ENCODE measurements at places on chromosomes 7 and 10. TPM values are rescaled to one million over a fixed set of nuclear protein-coding genes. Genes with fewer than 3 reads are reported as not detected.

Gene NPY4R
- total RNA-seq: not detected

- DNase-seq: peak; percentile 93
Observed at GRCh38 chr10:43689955-43690771, 41.5 kb upstream of the ZNF32 start.

GRCh38 chr10:116873134-116873533 is 23.8 kb downstream of the ENO4 start:
- no peak for DNase-seq

Gene INTS1
- 54.7 TPM for total RNA-seq

Gene CPVL
- total RNA-seq: 86.9 TPM

Gene TMEM176B
- total RNA-seq: 44.9 TPM

GRCh38 chr10:13416760-13417159 is 68.7 kb upstream of the SEPHS1 start:
- no peak for DNase-seq

GRCh38 chr10:22341190-22341925 is 3.9 kb upstream of the SPAG6 start:
- DNase-seq: no peak

Gene FGFR2
- 0.19 TPM for total RNA-seq

DNA sequence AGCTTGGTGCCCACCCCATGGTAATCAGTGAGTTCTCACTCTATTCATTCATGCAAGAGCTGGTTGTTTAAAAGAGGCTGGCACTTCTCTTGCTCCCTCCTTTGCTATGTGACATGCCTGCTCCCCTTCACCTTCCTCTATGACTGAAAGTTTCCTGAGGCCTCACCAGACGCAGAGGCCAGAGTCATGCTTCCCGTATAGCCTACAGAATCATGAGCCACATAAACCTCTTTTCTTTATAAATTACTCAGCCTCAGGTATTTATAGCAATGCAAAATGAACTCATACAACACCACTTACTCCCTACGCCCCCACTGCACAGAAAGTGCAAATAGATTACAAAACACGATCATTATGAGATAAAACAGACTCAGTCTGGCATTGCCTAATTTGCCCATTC is 39.0 kb downstream of the SEC61G start:
- no peak for DNase-seq

- DNase-seq: no peak
Observed at GRCh38 chr7:25849500-25850184, 302.4 kb upstream of the NFE2L3 start.

DNA sequence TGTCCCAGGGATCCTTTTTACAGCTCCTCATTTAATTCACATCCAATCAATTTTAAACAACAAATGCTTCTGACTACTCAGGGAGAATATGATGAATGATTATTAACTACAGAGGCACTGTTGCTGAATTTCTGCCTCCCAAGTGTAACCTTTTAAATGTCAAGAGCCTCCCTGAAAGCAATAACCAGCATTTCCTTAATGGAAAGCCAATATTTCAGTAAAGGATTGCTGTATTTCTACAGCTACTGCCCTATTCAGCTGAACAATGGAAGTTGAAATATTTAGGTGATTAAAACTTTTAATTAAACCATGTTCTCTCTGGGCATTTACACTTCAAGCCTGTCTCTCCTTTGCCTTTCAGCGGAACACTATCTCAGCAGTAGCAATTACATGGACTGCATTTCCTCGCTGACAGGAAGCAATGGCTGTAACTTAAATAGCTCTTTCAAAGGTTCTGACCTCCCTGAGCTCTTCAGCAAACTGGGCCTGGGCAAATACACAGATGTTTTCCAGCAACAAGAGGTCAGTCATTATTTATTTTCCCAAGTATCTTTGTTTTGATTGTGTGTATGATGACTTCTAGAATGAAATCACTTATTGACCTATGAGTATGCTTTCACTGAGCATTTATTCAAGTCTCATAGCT is 304.7 kb downstream of the BICC1 start:
- no peak for DNase-seq

Gene HIF1AN
- 53.7 TPM for total RNA-seq

DNA sequence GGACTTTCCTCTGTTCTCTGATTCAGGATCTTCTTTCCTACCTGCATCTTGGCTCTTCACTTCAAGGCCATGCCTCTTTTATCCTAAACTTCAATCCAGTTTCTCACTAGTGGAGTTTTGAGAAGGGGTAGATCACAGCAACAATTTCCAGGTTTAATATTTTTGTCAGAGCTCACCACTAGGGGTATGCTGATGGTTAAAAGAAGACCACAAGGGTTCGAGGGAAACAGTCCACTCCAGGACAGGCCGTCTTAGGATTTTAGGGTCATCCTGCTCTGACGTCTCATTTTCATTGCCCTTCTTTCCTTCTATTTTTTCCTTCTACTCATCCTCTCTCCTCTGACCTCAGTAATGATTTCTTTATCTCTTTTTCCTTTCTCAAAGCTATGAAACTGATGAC is 11.3 kb downstream of the STAG3 start:
- no peak for DNase-seq

DNA sequence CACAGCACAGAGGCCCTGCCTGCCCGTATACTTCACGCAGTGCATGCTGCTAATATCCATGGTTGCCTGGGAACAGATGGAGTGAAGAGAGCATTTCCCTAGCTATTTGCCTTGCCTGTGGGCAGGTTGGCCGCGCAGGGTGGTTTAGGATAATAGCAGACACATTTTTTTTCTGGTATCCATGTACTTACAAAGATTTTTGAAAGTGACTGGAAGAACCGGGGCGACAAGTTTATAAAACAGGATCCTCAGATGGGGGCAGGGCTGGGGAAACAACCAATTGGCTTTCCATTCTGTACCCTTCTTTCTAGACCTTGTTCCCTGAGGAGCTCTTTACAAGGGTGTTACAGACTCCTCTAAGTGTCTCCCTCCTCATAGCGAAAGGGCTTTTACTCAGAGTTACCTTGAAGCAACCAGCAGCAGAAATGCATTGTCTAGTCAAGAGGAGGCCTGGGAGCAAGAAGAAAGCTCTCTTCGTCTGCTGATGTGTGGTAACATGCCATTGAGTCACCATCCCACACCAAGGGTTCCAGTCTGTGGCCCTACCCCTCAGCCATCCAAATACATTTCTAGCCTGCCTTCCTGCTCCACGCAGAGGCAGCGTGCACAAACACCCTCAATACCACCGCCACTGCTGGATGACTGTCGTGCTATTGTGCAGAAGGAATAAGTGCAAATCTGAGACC is 31.5 kb downstream of the MTURN start:
- no peak for DNase-seq

Gene DGKI
- total RNA-seq: 7.5 TPM

- DNase-seq: no peak
Observed at GRCh38 chr10:100688201-100688600, 57.2 kb upstream of the PAX2 start.

- no peak for DNase-seq
Observed at GRCh38 chr7:1555813-1556543, at the start of gene TMEM184A. TMEM184A (minus strand) TSS chr7:1556205; CDS start chr7:1555484, 721 bp downstream.

Gene STAG3
- 0.43 TPM for total RNA-seq

Gene CRYGN
- total RNA-seq: not detected

Gene OR13A1
- not detected for total RNA-seq

DNA sequence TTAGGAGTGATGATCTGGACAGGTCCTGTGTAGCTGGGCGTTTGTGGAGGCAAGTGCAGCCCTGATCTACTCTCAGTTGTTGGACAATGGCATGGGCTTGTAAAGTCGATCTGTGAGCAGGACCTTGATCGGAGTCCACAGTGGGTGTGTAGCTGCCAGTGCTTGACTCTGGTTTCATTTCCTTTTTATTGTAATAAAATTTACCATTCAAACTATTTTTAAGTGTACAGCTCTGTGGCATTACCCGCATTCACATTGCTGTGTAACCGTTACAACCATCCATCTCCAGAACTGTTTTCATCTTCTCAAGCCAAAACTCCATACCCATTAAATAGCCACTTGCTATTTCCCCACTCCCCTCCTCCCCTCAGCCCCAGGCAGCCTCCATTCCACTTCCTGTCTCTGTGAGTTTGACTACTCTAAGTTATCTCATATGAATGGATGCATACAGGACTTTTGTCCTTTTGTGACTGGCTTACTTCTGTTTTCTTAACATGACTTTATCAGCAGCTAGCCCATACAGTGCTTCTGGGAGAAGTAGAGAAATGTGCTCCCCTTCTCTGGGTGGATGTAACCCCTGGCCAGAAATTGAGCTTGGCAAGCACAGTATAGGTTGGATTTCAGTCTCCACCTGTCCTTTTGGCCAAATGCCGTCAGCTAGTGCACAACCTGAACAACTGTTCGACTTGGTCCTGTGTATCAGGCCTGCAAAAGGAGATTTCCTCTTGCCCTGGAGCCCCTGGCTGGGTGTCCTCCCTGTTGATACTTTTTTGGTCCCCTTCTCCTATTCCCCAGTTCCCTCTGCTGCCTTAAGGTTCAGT is 180.0 kb downstream of the LRMDA start:
- no peak for DNase-seq

DNA sequence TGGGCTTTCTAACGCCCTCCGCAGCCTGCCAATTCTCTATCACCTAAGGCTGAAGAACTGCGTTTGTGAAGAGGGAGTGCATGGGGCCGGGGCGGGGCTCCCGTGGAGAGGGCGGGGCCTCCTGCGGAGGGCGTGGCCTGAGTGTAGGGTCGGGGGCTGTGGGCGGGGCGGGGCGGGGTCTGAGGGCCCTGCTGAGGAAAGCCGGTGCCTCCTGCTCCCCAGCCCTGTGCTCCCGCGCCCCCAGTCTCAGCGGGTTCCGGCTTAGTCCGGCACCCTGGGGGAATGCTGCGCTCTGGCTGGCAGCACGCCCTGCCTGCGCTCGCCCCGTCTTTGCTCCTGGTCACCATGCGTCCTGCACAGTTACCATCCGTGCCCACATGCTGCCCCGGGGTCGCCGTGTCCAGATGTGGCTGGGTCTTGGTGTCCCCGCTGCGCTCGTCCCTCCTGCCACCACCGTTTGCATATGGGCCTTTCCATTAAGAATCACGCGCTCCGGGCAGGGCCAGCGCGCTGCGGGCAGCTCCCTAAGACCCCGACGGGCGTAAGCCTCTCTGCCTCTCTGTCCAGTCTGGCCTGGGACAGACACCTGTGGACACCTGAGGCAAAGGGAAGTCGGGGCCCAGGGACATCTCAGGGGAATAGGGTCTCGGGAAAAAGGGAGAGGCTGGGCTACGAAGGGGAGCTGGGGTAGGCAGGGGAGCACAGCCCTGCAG is 144.0 kb upstream of the RET start:
- DNase-seq: peak; percentile 71

- no peak for DNase-seq
Observed at GRCh38 chr10:74922921-74923320, 96.5 kb downstream of the KAT6B start.

GRCh38 chr7:7639847-7640220 is 718 bp upstream of the UMAD1 start:
- DNase-seq: no peak

Gene NUB1
- total RNA-seq: 32.6 TPM

Gene VPS37D
- 2.4 TPM for total RNA-seq

Gene TAS2R4
- total RNA-seq: 0.54 TPM

GRCh38 chr7:131482800-131483199 is 73.6 kb downstream of the PODXL start:
- no peak for DNase-seq

DNA sequence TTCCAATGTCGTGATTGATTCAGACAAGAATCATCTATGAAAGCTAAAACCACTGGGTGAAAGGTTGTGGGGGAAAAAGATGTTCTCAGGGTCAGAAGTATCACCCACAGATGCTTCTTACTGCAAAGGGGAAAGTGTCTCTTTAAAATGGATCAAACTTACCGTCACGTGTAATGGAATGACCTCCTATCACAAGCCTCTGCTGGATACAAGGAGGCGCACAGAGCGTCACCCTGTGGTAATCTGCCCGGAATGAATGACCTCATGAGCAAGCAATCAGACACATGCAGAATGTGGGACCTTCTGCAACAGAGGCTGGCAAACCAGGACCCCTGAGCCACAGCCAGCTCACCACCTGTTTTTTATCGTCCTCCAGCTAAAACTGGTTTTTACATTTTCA is 33.0 kb downstream of the WIPF3 start:
- no peak for DNase-seq

DNA sequence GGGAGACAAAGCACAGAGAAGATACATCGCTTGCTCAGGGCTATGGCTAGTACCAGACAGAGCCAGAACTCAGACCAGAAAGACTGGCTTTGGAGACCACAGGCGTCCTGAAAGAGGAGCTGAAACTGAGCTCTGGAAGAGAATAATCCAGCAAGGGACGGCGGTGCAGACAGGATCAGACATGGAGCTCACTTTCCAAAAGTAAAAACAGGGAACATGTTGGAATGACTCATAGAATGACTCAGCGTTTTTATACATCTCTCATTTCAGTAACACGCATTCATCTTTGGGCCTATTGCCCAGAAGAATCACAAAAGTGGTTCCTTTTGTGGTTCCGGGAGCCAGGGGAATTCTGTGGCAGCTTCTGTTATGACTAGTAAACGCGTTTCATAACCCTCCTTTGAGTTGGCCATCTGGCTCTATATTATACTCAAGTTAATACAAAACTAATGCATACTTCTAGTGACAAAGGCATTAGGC is 37.2 kb downstream of the PLEKHS1 start:
- DNase-seq: no peak

DNA sequence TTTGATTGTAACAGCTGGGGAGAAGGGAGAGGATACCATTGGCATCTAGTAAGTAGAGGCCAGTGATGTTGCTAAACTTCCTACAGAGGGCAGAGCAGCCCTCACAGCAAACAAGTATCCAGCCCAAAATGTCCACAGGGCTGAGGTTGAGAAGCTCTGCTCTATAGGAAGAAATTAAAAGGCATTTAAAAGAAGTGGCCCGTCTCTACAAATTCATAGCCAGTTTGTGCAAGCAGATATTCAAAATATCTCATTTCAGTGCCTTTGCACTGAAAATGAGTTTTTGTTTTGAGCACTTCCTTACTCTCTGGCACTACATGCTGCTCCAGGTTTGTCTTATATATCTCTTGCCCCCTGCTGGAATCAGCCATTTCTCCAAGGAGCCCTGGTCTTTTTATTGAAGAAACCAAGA is 330.0 kb downstream of the BBS9 start:
- DNase-seq: no peak

Gene KCND2
- total RNA-seq: 0.22 TPM

DNA sequence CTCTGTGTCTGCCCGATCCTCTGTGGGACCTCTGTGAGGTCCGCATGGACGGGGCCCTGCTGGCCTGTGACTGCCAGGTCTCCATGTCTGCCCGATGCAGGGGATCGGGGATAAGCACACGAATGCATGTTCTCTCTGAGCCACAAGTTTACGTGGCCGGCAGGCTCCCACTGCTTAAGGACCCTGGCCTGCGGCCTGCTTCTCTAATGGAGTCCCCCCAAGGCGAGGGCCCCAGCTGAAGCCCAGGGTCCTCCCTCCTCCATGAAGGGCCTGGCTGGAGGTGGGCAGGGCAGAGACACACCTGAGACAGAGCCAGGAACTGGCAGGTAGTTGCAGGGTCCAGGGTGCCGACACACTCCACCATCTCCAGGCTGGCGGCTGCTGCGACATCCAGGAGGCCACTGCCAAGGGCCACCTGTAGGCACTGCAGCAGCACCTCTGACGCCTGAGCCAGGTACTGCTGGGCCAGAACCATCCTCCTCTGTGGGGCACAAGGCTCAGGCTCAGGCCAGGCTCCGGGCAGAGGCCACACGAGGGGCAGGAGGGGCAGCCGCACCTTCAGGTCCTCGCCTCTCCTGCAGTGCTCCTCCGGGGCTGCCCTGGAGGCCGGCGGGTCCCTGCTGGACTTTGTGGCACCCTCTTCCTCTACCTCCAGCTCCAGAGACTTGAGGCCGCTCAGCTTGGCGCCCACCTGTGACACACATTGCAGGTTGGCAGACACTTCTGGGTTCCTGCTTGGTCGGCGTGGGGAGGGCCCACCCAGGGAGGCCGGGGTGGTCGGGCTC is 60.9 kb upstream of the NKX6-2 start:
- DNase-seq: peak; percentile 47

Gene ALOX5
- 4.9 TPM for total RNA-seq

Measured in cardiac septum (tissue), 1 donor.